ENCODE measurements at places on chromosomes 12 and 14.

DNA sequence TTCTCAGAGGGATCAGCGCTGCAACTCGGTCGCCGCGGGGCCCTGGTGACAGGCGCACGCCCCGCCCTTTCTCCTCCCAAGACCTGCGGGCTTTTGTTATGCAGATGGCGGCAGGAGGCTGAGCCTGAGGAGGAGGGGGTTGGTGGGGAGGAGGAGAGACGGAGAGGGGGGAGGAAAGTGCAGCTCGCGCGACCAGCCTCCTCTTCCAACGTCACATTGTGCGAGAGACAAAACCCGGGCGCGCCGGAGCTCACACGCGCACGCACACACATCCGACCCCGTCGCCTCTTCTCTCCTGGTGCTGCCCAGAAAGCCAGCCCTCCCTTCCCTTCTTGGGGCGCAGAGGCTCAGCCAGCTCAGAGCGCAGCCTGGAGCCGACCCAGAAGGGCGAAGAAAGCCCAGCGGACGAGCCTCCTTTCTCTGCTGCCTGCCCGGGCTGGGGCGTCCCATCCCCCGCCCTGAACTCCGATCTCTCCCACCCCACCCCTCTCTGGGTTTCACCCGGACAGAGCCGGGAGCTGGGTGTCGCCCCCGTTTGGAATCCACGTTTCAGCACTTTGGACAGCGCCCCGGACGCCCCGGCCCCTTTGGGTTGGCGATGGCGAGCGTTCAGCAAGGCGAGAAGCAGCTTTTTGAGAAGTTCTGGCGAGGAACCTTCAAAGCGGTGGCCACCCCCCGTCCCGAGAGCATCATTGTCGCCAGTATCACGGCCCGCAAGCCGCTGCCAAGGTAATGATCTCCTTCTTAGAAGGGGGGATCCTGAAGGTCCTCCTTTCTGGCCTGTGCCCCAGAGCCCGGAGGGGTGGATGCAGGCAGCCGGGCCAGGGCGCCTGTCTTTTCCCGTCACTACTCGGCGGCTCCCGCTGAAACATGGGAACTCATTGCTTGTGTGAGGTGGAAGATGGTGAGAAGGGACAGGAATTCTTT is at the start of gene SRRM4:
Gene SRRM4 (plus strand): TSS at position 257 of the 927 bp plus-strand sequence. CDS start 342 bp downstream, at position 599.
- no peak for DNase-seq

DNA sequence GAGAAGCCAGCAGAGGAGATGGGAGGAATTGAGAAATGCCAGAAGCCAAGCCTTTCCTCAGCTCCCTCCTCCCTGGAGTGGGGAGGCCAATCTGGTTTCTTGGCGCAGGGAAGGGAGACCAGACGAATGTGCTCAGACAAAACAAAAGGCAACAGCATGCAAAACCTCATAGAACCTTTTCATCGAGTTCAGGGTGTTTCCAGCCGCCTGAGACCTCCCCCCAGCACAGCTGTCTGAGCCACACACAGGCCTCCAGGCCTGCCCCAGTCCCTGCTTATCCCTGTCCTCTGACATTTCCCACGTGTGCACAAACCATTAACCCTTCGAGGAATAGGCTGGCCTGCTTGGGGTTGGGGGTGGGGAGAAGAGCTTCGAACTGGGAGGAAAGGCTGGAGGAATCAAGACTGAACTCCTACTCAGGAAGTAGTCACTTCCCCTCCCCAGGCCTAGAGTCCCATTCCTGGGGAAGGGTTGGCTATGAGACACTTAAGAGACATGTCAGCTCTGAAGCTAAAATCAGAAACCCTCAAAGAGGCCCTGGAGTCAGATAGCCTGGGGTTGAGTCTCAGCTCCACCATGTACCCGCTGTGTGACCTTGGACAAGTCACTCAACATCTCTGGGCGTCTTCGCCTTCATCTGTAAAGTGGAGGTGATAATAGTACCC is 10.7 kb downstream of the TBX3 start:
- no peak for DNase-seq

DNA sequence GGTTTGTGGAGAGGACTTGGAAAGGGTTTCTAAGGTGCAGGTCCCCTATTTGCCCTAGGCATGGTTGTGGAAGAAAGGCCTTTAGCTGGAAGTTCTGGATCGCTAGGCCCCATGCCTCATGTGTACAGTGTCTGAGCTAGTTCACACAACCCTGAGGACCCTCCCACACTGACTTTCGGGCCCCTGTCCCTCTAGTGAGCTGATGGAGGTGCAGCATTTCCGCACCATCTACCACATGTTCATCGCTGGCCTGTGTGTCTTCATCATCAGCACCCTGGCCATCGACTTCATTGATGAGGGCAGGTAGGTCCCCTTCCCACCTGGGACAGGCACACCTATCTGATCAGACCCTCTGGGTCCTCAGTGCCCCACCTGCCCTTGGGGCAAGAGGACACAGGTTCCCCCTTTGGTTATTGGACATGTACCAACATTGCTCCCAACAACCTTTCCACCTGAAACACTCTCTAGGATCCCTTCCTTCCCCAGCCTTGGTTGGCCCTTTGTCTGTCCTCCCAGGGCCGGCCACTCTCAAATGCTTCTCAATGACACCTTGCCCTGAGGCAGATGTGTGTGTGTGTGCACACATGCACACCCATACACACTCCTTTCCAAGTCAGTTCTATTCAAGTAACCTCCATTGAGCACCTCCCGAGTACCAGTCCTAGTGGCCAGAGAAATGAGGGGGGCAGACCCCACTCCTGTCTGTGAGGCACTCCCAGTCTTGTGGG is 2.6 kb downstream of the SOAT2 start:
- DNase-seq: no peak

GRCh38 chr14:104444159-104445030 is 135.2 kb upstream of the C14orf180 start:
- DNase-seq: no peak

- DNase-seq: no peak
These were observed 171.3 kb downstream of the TMTC2 start for GRCh38 chr12:82857911-82858533.
